ENCODE measurements at places on chromosomes 13 and 19.
A peak's percentile ranks its signal among the peaks of the same experiment; 100 is the strongest.

DNA sequence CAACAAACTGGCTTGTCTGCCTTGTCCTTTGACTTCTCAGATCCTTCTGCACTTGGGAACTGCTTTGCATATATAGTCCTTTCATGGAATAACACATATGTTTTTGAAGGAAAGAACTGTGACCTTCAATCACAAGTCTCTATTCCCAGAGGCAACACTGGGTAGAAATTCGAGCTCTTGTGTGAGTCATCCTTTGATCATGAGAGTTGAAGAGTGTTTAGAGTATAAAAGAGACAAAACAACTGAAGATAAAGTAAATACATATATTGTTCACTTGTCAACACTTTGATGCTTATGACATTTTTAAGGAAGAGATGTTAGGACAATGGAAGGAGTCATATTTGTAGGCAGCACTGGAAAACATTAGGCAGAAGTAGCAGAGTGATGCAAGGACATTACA, 5.2 kb upstream of the OR7A5 start:
- DNase-seq, result no peak

DNA sequence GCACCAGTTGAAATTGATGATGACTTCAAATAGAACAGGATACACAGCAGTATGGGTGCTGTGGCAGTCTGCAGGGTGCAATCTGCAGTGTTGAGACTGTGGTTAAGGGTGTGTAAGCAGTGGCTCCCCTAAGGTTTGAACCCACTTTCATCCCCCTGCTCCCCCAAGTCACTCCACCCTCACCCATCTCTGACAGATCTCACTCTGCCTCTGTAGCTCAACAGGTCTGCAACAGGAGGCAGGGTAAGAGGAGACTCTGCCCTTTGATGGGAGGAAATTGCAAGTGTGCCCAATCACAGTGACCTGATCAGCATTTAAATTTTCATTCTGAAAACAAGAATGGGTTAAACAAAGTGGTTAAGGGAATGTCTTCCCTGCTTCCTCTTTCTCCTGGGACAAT, 92.4 kb downstream of the DCT start:
- no peak for DNase-seq

DNA sequence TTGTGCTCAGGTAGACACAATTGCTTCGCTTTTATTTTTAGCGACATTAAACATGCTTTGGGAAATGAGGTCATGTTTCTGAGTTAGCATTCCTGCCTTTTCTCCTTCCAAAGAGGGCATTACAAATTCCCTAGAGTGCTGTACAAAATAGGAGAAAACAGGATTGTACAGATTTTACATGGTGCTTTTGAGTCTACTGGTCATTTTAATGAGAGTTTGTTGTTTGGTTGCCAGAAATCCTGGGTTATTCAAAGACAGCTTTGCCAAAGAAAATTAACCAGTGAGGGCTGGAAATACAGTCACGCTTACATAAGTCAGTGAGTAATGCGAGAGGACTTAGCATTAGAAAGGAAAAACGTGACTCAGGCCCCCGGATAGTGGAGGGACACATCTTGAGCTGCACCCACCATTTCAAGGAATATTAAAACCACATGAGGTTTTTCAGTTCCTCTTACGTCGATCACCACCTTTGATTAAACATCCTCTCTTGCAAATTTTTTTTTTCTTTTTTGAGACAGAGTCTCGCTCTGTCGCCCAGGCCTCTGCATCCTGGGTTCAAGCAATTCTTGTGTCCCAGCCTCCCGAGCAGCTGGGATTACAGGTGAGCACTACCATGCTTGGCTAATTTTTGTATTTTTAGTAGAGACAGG, 55.4 kb downstream of the SACS start:
- peak; percentile 67 for DNase-seq

DNA sequence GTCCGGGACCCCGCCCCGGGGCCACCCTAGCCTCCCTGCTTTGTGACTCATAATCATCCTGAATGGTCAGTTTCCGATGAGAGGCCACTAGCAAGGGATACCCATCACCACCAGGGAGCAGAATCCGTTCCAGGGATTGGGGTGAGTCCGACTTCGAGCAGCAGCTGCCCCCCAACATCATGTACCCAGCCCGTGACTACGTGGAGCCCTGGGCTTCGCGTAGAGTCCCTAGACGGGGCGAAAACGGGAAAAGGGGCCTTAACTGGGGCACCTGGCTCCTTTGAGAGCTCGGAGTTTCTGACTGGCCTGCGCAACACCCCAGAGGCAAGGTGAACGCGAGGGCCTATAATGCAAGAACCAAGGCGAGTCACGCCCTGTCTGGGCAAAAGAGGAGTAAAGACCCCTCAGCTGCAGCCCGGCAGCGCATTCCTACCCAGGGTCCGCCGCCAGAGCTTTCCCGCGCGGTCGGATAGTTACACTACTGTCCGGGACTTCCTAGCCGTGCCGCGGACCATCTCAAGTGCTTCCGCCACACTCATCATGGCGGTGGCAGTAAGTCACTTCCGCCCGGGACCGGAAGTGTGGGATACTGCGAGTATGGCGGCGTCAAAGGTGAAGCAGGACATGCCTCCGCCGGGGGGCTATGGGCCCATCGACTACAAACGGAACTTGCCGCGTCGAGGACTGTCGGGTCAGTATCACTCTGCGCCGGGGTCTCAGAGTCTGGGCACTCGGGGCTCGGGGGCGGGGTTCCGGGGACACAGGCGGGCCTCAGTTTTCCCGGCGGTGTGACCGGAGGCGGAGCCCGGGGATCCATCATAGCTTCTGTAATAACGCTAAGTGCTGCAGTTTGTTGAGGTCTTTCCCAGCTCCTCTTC, at the start of gene NDUFA13:
Gene NDUFA13 (plus strand): TSS at position 584 of the 878 bp plus-strand sequence. CDS start 14 bp downstream, at position 598.
- DNase-seq, result peak; percentile 90

DNA sequence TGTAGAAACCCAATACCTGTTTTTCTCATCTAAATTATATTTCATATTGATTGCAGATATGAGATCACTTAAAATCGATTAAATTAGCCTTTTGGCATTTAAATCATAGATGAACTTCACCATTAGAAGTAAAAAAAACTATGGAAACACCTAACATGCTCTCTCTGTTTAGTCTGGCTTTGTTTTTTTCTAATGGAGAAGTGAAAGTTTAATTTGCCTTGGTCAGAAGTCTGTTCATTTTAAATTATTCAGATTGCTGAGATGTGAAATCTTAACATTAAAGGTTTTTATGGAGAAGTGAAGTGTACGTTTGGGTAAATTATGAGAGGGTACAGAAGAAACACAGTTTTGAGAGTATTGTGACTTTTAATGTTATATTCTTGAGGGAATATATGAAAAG, 6.7 kb downstream of the SUGT1 start:
- DNase-seq, result no peak

- peak; percentile 92 for DNase-seq
Observed at GRCh38 chr13:42275098-42275471, 3.1 kb downstream of the AKAP11 start.

- DNase-seq, result peak; percentile 99
Observed at GRCh38 chr13:50081679-50082425, 66.6 kb downstream of the KCNRG start.

DNA sequence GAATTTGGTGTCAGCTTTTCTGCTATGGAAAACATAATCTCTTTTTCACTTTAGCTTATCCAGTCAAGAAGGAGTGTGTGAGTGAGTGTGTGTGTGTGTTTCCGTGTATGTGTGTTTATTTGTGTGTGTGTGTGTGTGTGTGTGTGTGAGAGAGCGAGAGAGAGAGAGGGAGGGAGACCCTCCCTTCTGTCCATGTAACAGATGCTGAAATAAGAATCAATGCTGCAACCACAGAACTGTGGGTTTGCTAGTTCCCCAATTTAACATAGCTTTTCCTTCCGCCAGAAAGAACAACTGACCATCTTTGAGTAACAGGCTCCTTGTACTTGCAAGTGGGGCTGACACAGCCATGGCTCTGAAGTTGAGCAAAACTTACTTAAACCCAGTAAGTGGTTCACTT, 5.2 kb downstream of the LCP1 start:
- DNase-seq, result peak; percentile 93

- DNase-seq, result no peak
Observed at GRCh38 chr13:50387051-50387581, 371.9 kb downstream of the KCNRG start.

DNA sequence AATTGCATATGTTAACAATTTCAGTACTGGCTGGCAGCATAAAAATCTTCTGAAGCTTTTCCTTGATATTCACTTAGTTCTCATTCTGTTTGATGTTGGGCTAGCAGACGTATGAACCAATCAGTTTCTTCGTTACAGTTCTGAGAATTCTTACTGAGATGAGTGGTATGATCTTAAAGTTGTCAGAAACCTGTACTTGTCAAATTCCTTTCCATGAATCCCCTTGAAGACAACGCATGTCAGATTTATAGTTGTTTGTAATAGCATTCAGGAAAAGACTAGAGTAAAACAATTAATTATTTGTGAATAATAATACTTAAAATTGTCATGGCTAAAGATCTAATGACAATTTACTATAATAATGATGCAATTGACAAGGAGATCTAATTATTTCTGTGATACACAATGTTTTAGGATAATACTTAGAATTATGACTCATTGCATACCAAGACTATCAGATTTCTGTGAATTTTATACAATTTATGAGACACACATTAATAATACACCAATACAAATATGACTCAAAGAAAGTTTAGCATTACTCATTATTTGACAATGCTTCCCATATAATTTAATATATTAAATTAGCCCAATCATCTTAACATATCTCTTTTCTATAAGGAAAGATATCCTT, 447.2 kb downstream of the RFC3 start:
- no peak for DNase-seq

GRCh38 chr19:618247-618619, 15.1 kb downstream of the POLRMT start:
- no peak for DNase-seq

GRCh38 chr13:87671753-87672605, 808 bp downstream of the SLITRK5 start:
- no peak for DNase-seq

GRCh38 chr19:34502582-34503411, 21.2 kb downstream of the WTIP start:
- DNase-seq, result no peak

GRCh38 chr19:55580628-55581144, at the start of gene ZNF579:
ZNF579 (minus strand) TSS chr19:55580848; CDS start chr19:55579639, 1,209 bp downstream.
- DNase-seq, result peak; percentile 83

DNA sequence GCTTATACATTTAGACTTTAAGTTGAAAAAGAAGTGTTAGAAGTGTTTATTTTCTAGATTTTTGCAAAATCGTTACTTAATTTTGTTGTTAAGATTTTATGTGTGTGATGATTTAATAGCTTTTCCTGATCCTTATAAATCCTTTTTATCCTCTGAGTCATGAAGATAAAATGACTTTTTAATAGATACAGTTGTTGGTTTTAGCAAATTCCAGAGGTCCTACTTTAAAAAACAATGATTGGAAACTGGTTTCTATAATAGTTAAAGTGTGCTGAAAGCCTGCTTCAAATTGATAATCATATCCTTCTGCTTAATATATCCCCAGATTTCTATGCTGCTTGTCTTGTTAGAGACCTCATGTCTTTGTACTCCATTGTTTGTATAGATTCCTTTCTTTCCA, 39.0 kb downstream of the RNASEH2B start:
- no peak for DNase-seq

DNA sequence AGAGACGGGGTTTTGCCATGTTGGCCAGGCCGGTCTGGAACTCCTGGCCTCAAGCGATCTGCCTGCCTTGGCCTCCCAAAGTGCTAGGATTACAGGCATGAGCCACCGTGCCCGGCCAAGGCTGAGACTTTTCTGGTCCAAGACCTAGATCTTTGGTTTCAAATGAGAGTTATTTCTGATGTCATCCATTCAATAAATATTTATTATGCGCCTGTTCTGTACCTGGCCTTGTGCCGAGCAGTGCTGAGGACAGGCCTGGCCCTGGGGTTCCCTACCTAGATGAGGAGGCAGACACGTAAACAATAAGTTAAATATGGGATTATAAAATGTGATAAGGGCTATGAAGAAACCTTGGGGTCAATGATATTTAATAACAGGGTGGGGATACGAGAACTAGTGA, 4.5 kb downstream of the RELB start:
- DNase-seq, result no peak

DNA sequence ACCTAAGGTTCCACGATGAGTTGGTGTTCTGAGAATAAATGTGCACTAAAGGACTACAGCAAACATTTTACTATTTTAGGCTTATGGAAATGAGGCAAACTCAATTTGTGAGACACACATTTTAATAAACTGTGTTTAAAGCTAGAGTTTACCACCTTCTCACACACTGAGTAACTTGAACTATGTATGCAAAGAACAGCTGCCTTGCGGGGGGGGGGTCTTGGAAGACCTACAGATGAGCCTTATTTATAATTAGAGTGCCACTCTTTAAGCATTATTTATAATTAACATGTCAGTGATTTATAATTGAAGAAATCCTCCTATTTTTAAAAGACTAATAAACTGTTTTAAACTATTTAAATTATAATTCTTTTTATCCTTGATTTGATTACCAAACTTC, 300.4 kb downstream of the DLEU7 start:
- no peak for DNase-seq

DNA sequence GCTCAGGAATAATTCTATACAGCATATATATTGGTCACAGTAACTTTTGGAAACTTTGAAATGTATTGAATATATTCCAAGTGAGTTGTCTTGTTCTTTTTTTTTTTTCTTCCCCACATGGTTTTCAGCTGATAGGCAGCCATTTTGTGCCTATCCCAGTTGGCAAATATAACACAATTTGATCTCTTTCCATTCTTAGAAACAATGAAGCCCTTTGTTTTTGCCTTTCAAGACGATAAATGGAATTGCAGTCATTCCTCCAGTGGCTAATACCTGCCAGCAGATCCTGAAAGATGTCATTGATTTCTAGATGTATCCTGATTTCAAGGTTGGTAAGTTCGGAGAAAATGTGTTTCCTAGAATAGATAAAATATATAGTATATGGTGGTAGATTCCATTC, 951.1 kb upstream of the SLC10A2 start:
- DNase-seq, result no peak

DNA sequence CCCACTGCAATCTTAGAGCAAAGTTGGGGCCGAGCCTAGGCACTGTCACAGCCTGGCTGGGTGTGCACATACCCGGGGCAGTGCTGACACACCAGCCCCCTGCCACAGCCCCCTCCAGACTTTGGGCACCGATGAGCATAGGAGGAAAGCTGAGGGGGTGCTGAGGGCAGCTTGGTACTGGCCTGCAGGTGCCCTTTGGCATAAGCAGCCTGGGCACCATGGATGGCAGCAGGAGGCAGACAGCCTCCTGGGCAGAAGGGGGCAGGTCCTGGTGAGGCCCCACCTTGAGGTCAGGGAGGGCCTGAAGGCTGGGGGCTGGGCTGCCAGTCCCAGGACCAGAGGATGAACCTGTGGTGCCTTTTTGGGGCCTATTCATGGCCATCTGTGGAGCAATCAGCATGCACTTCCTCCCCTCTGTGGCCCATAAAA, 8.2 kb downstream of the IGFL4 start:
- no peak for DNase-seq

Measured in inflammatory macrophage treated with lipopolysaccharide for 4 hours (primary cell).